CD8-positive, alpha-beta T cell (primary cell): ENCODE measurements at places on chromosomes 5 and 9. TPM values are rescaled to one million over a fixed set of nuclear protein-coding genes. Genes with fewer than 3 reads are reported as not detected.

HBEGF gene
- 0.50 TPM for total RNA-seq

AK8 gene
- not detected for total RNA-seq

PCDHB16 gene
- total RNA-seq: not detected

TPD52L3 gene
- total RNA-seq: not detected

SLC34A3 gene
- total RNA-seq: not detected

BASP1 gene
- total RNA-seq: 0.43 TPM

PROB1 gene
- 0.39 TPM for total RNA-seq

PCDHGB3 gene
- 0.22 TPM for total RNA-seq
